Fibroblast of skin of left quadriceps (primary cell): ENCODE measurements at places on chromosomes 13 and 19.

DNA sequence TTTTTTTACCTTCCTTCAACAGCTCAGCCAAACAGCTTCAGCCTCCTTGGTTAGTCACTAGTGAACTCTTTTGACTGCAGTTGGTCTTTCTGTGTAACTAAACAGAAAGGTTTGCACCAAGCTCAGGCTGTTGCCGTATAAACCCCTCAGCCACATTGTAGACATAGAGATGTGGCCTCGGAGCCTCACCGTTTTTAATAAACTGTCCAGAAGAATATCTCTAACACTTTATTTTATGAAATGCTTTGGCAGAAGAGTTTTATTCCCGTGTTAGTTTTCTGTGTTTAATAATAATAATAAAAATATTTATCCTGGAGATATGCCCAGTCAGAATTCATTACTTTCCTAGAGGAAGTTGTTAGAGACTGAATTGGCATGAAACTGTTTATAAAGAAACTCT, 171.7 kb upstream of the MAB21L1 start:
- no peak for DNase-seq

- DNase-seq = peak; percentile 20
Measured at GRCh38 chr13:99103536-99103935, 97.1 kb upstream of the UBAC2 start.

- no peak for DNase-seq
Measured at GRCh38 chr13:107669391-107669993, 545.8 kb downstream of the LIG4 start.

- no peak for DNase-seq
Measured at GRCh38 chr19:47725759-47726401, 12.7 kb downstream of the EHD2 start.

DNA sequence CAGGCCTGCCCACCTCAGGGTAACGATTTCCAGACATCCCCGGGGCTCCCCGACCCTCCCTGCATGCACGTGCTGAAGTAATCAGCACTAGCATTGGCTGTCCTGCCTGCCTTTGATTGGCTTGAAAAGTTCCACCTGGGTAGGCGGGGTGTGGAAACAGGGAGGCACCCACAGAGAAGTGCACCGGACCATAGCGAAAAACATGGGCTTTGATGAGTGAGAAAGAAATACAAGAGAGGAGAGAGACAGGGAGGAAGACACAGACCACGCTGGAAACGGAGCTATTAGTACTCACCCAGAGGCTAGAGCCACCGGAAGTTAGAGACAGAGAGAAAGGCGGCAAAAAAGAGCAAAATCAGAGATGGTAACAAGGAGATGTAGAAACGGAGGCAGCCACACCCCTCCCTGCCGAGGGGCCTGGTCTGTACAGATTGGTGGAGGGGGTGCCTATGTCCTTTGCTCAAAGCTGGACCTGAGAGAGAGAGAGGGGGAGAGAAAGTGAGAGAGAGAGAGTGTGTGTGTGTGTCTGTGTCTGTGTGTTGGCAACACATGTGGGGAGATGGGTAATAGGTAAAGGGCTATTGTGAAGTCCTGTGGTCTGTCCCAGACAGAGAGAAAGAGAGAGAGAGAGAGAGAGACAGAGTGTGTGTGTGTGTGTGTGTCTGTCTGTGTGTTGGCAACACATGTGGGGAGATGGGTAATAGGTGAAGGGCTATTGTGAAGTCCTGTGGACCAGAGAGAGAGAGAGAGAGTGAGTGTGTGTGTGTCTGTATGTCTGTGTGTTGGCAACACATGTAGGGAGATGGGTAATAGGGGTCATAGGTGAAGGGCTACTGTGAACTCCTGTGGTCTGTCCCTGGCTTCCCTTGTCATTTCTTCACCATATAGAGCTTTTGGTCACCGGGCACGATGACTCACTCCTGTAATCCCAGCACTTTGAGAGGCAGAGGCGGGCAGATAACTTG, 2.9 kb downstream of the CGB3 start:
- DNase-seq = no peak

DNA sequence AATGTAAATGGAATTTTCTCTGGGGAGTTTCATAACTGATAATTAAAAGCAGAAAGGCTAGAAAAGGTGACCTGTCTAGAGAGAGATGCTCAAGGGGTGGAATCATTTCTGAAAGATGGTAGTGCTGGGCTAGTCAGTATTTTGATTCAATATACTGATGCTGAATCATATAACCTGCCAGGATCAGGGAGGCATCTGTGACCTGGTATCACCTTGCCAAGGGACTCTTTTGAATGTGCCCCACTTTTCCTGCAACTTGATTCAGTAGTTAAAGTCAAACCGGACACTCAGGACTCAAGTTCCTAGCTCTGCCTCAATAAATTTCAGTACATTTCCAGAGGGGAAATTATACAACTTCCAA, 15.8 kb downstream of the LCP1 start:
- no peak for DNase-seq

DNA sequence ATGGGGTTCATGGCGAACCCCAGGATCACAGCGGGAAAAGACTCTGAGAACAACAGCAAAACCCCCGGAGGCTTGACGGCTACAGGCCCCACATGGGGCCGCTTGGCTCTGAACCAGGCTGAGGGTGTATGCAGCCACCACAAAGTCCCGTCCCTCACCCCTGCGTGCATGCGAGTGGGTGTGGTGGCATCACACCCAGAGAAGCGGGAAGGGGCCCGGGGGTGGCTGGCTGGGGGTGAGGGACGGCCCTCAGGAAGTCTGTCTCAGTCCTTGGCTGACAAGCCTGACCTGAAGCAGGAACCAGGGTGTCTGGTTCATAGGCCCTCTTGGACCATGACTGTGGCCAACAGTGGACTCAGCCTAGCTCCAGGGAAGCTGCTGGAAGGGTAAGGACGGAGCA, 34.2 kb downstream of the CEBPG start:
- DNase-seq = no peak

- no peak for DNase-seq
Measured at GRCh38 chr13:43127103-43127798, 103.9 kb downstream of the DNAJC15 start.

DNA sequence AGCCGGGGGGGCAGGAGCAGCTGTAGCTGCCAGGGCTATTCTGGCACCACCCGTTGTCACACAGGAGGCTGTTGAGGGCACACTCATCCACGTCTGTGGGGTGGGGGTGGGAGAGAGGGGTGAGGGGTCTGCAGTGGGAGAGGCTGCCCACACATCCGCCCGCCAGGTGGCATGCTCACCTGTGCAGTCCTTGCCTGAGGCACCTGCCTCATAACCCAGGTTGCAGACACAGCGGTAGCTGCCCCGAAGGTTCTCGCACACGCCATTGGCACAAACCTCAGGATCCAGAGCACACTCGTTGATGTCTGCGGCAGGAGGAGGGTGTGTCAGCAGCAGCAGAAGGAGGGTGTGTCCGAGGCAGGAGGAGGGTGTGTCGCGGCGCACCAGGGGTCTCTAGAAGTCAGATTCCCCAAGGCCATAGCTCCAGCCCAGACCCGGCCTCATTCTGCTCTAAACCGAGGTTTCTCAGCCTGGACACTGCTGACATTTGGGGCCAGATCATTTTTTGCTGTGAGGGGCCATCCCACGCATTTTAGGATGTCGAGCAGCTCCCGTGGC, 20.3 kb downstream of the FBN3 start:
- no peak for DNase-seq

GRCh38 chr13:37997641-37998040, 128.1 kb upstream of the TRPC4 start:
- no peak for DNase-seq

DNA sequence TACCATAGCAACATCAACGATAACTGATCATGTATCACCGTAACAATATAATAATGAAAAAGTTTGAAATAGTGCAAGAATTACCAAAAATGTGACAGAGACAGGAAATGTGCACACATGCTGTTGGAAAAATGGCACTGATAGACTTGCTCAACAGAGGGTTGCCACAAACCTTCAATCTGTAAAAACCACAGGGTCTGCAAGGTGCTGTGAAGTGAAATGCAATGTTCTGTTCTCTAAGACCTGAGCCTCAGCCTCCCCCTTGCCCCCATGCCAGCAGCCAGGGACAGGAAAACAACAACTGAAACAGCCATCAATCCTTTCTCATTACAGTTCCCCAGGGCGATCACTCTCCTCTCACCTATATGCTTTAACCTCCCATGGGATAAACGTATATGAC, 88.4 kb downstream of the USP12 start:
- DNase-seq = no peak

- no peak for DNase-seq
Measured at GRCh38 chr13:40220299-40220935, 446.0 kb downstream of the FOXO1 start.

DNA sequence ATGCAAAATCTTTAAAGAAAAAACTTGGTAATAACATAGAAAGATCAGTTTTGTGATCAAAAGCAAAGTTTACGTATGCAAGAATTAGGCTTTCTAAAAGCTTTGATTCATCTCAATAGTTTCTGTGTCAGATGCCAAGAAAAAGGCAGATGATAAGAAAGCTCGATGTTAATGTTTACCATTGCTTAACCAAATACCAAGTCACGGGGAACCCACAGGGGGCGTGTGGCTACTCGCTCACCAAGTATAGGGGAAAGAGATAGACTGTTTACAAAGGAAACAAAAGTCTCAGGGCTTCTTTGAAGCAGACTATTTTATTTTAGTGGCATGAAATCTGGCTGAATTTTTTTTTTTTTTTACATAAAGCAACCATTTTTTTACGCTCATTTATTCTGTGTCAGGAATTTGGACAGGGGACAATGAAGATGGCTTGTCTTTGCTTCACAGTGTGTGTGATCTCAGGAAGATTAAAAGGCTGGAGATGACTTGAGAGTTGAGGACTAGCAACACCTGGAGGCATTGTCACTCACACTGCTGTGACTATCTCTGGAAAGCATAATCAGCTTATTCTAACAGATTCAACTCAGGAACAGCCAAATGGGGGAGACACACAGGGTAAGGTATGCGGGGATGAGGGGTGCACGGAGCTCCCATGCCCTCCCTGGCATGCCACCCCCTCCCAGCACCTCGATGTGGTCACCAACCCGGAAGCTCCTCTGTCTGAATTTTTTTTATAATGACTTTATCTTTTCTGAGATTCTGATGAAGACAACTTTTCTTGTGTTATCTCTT, 24.9 kb downstream of the RCBTB1 start:
- DNase-seq = no peak

GRCh38 chr13:43058318-43058674, 34.9 kb downstream of the DNAJC15 start:
- no peak for DNase-seq

DNA sequence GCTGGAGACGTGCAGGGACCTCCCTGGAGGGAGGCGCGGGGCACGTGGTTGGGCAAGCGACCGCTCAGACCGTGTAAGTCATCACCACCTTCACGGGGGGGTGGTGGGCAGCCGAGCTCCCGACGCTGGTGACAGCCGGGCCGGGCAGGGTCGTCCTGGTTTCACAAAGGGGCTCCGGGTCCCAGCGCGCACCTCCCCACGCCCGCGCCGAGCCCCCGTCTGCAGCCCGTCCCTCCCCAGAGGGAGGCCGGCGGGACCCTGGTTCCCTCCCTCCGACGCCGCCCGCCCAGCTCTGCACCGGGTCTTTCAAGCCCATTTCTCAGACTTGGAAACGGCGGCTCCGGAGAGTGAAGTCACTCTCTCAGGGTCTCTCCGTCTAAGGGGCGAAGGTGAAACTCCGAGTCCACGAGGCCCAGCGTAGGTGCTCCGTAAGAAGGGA, 729 bp upstream of the ARID3A start:
- no peak for DNase-seq

DNA sequence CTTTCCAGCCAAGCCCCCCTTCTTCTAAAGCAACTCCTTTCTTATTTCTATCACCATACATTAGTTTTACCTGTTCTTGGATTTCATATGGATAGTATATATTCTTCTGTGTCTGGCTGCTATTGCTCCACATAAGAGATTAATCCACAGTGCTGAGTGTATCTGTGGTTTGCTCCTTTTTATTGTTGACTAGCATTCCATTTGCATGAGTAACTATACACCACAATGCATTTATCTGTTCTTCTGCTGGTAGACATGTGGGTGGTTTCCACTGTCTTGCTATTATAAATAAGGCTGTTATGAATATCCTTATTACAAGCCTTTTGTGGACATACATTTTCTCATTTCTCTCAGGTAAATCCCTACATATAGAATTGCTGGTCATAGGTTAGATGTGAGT, 138.2 kb downstream of the SLC7A1 start:
- DNase-seq = peak; percentile 89

DNA sequence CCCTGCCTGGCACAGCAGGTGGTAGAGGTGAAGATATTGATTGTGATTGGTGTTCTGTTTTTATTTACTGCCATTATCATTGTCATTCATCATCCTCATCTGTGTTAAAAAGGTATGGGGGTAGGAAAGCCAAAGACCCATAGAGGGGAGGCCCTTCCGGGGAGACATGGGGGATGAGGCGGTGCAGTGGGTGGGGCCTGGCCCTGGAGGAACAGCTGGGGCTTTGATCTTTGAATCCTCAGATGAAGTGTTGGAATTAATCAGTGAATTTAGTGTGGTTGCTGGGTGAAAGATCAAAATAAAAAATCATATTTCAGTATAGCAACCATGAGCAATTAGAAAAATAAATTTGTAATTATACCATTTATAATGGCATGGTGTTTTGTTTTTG, 7.4 kb downstream of the PTH2 start:
- no peak for DNase-seq

DNA sequence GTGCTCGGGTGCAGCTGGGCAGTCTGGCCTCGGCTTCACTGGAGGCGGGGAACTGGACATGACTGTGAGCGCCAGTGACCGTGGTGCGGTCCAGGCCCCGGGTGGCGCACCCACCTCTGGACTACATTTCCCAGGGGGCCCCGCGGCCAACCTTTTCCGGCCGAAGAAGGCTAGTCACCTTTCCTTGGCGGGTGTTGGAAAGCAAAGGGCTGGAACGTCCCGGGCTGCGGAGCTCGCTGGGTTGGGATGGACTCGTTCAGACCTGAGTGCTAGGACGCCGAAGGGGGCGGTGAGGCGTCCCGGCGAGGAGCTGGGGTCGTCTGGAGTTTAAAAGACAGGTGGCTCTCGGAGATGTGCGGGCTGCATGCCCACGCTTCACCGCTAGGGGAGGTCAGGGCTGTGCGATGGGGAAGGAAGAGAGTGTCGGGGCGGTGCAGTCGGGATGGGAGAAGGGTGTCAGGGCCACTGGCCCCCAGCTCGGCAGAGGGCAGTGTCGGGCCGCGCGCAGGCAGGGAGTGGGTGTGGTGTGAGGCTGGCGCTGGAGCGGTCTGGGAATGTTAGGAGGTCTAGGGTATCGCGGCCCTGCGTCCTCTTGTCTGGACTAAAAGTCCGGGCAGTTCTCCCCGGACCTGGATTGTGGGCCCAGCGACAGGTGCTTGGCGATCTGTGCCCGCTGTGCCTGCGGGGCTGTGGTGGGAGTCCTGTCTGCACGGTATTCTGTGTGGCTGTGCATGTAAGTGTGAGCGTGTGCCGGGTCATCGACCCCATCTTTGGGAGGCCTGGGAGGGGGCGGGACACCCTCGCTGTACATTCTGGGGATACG, 57.1 kb downstream of the ZNF568 start:
- DNase-seq = peak; percentile 27
